ENCODE measurements at places on chromosomes 5 and 9. TPM values are rescaled to one million over a fixed set of nuclear protein-coding genes. Genes with fewer than 3 reads are reported as not detected.

DNA sequence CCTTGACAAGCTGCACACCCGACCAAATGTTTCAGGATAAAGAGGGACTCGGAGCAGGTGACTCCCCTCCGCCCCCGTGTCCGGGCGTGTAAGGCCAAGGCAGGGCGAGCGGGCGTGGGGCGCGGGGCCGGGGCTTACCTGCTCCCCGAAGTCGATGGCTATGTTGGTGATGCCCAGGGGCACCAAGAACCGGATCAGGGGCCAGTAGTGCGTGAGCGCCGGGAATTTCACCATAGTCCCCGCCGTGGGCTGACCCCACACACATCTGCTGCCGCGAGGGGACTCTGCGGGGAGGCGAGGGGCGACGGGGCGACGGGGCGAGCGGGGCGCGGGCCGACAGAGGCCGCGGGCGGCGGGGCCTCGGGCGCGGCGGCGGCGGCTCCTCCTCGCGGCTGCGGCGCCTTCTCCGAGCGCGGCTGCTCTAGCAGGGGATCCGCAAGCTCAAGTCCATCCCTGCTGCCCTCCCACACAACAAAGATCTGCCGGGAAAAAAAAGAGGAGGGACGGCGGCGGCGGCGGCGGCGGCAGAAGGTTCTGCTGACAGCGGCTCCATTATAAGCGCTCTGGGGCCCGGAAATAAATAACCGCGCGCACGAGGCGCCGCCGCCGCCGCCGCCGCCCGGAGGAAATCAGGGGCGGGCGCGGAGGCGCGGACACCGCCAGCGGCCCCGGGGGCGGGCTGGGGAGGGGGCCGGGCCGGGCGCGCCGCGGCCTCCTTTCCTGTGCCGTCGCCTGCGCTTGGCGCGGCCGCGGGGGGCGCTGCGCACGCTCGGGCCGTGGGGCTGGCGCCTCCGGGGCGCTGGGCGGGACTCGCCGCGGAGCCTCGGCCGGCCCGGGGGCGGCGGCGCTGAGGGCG is at the start of gene ANKH:
TSS of gene ANKH (minus strand) at position 565 of the 856 bp plus-strand sequence. CDS start at position 234, 331 bp downstream.
- peak; percentile 38 for DNase-seq
- peaks cover 14% of the 10 kb centered on the region for H3K4me1 ChIP-seq
- no peaks in the 10 kb centered on the region for H3K27me3 ChIP-seq
- no peaks in the 10 kb centered on the region for H3K36me3 ChIP-seq
- peak within 1 kb of the TSS; percentile 94 for H3K27ac ChIP-seq
- H3K4me3 ChIP-seq, result peak within 1 kb of the TSS; percentile 83

- H3K4me3 ChIP-seq, result no peak overlapping the region
- H3K4me1 ChIP-seq, result peaks cover 61% of the 10 kb centered on the region
- H3K27ac ChIP-seq, result peak overlapping the region; percentile 61
- no peak for DNase-seq
- H3K27me3 ChIP-seq, result no peaks in the 10 kb centered on the region
Observed at GRCh38 chr9:92747459-92748232, 17.0 kb downstream of the BICD2 start.

The FGF1 gene
- total RNA-seq, result 0.58 TPM

The PCDHA5 gene
- total RNA-seq, result not detected

DNA sequence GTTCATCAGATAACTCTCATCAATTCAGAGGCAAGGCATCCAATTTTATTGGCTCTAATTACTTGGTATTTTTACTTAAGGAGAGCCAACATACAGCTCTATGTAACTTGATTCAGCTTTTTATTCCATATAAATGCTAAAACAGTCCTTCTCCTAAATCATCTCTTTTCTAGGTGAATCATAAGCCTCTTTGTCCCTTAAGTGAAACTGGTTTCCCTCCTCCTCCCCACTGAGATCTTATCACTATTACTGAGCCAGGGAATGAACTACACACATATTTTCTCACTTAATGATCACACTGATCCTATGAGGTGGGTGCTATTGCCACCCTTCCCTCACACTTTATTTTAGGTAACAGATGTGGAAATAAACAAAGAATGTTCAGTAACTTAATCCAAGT is 1143.8 kb downstream of the MAT2B start:
- no peak overlapping the region for H3K27ac ChIP-seq
- no peaks in the 10 kb centered on the region for H3K4me1 ChIP-seq
- no peak overlapping the region for H3K4me3 ChIP-seq
- H3K36me3 ChIP-seq, result no peaks in the 10 kb centered on the region

The KIAA0825 gene
- total RNA-seq, result 1.2 TPM

GRCh38 chr5:134993161-134993560 is 25.5 kb downstream of the CATSPER3 start:
- H3K4me3 ChIP-seq, result no peak overlapping the region
- H3K36me3 ChIP-seq, result no peaks in the 10 kb centered on the region
- no peaks in the 10 kb centered on the region for H3K4me1 ChIP-seq
- no peak for DNase-seq
- no peak overlapping the region for H3K27ac ChIP-seq
- no peaks in the 10 kb centered on the region for H3K27me3 ChIP-seq

DNA sequence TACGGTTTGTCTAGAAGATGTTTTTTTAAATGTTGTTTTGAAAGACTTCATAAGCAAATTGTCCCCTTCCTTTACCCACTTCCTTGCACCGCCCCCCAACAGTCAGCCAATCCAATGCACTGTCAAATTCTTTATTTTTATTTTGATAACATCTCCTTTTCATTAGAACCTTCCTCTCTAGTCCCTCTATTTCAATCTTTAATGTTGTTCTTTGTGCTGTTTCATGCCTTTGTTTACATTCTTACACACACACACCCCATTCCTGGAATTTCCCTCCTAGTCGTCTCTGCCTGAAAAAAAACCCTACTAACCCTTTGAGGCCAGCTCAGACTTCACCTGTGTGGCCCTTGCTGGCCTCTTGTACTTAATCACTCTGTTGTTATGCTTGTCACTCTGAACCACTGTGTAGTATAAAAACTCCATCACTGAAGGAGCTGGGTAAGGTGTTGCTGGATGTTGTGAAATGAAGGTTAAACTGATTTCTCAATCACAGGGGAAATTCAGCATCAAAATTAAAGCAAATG is 133.4 kb downstream of the UGCG start:
- no peaks in the 10 kb centered on the region for H3K4me1 ChIP-seq
- no peak overlapping the region for H3K27ac ChIP-seq
- no peak for DNase-seq
- H3K4me3 ChIP-seq, result no peak overlapping the region
- H3K27me3 ChIP-seq, result no peaks in the 10 kb centered on the region

The BRIX1 gene
- total RNA-seq, result 15.7 TPM

The MARVELD2 gene
- 2.6 TPM for total RNA-seq

The GARIN3 gene
- not detected for total RNA-seq

GRCh38 chr9:133472753-133473378 is 6.0 kb downstream of the SLC2A6 start:
- H3K27ac ChIP-seq, result no peak overlapping the region
- H3K27me3 ChIP-seq, result no peaks in the 10 kb centered on the region
- no peak for DNase-seq
- H3K4me1 ChIP-seq, result no peaks in the 10 kb centered on the region
- no peaks in the 10 kb centered on the region for H3K36me3 ChIP-seq

DNA sequence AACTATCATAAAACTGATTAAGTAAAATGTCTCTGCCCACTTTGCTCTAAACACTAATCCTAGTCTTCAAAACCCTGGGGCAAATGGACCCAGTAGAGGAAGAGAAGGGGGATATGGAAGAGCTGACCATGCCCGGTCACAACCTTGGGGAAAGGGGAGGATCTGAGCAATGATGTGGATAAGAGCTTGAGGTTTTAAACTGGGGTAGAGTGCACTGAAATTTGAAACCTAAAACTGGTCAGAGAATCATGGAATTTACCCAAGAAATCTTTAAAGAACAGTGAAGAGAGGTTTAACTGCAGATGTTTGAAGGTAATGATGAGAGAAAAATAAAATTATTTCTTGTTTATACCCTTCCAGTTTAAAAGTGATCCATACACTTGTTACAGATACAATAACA is 110.8 kb downstream of the MRPS30 start:
- no peaks in the 10 kb centered on the region for H3K4me1 ChIP-seq
- no peak overlapping the region for H3K27ac ChIP-seq
- no peak for DNase-seq
- H3K4me3 ChIP-seq, result no peak overlapping the region
- H3K36me3 ChIP-seq, result no peaks in the 10 kb centered on the region
- no peaks in the 10 kb centered on the region for H3K27me3 ChIP-seq

- no peaks in the 10 kb centered on the region for H3K27me3 ChIP-seq
- DNase-seq, result peak; percentile 88
- peak overlapping the region; percentile 97 for H3K27ac ChIP-seq
- peaks cover 66% of the 10 kb centered on the region for H3K4me1 ChIP-seq
- no peak overlapping the region for H3K4me3 ChIP-seq
Observed at GRCh38 chr5:38468978-38469706, 87.3 kb downstream of the LIFR start.

GRCh38 chr9:132669319-132669697 is 475 bp downstream of the DDX31 start:
- H3K27me3 ChIP-seq, result no peaks in the 10 kb centered on the region
- H3K36me3 ChIP-seq, result no peaks in the 10 kb centered on the region
- peaks cover 33% of the 10 kb centered on the region for H3K4me1 ChIP-seq
- H3K27ac ChIP-seq, result peak overlapping the region; percentile 96

- H3K27ac ChIP-seq, result no peak overlapping the region
- DNase-seq, result no peak
- no peaks in the 10 kb centered on the region for H3K4me1 ChIP-seq
- H3K36me3 ChIP-seq, result no peaks in the 10 kb centered on the region
- H3K4me3 ChIP-seq, result no peak overlapping the region
- H3K27me3 ChIP-seq, result no peaks in the 10 kb centered on the region
Observed at GRCh38 chr9:88873635-88874034, 117.6 kb upstream of the S1PR3 start.

The TRAF1 gene
- total RNA-seq, result 0.82 TPM

DNA sequence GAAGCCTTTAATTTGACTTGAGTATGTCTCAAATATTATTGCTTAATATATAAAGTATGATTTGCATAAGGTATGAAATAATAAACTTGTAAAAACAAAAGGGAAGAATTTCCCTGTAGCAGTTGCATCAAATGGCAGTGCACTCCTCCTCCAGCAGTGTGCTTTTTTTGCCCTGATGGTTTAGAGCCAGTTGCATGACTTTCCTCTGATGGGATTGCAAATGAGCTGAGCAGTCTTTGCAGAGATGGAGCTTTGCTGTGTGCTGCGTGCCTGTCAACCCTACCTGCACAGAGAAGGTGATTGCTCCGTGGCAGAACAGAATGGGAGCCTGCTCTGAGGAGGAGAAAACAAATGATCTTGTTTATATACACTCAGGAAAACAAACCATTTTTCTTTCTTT is 22.7 kb upstream of the CATSPER3 start:
- H3K4me1 ChIP-seq, result peaks cover 34% of the 10 kb centered on the region
- H3K4me3 ChIP-seq, result no peak overlapping the region
- no peaks in the 10 kb centered on the region for H3K27me3 ChIP-seq
- DNase-seq, result no peak
- H3K36me3 ChIP-seq, result no peaks in the 10 kb centered on the region

GRCh38 chr5:31397926-31398557 is 133.9 kb downstream of the DROSHA start:
- no peak overlapping the region for H3K4me3 ChIP-seq
- no peaks in the 10 kb centered on the region for H3K36me3 ChIP-seq
- H3K27me3 ChIP-seq, result no peaks in the 10 kb centered on the region
- no peak overlapping the region for H3K27ac ChIP-seq
- no peak for DNase-seq
- H3K4me1 ChIP-seq, result no peaks in the 10 kb centered on the region

DNA sequence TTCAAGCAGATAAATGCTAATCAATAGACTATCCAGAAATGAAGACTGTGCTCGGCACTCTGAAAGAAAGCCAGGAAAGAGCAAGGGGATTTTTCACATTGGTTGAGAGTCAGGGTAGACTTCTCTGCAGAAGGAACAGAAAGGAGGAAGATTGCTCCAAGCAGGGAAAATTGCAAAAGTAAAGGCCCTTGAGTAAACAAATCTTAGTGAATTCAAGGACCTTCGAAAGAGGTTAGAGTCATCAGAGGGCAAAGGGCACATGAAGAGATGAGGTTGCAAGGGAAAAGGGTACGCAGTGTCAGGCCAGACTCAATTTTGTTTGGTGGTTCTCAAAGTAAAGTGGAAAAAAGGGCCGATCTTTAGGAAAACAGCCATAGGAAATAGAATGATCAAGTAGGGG is 157.6 kb upstream of the RAI14 start:
- no peaks in the 10 kb centered on the region for H3K36me3 ChIP-seq
- DNase-seq, result no peak
- H3K4me3 ChIP-seq, result no peak overlapping the region
- no peaks in the 10 kb centered on the region for H3K4me1 ChIP-seq
- peaks cover 2% of the 10 kb centered on the region for H3K27me3 ChIP-seq

GRCh38 chr5:133729800-133730199 is 117.5 kb upstream of the FSTL4 start:
- H3K36me3 ChIP-seq, result no peaks in the 10 kb centered on the region
- no peaks in the 10 kb centered on the region for H3K27me3 ChIP-seq
- no peak for DNase-seq
- no peaks in the 10 kb centered on the region for H3K4me1 ChIP-seq
- no peak overlapping the region for H3K27ac ChIP-seq
- H3K4me3 ChIP-seq, result no peak overlapping the region

GRCh38 chr9:85430659-85431338 is 311.0 kb downstream of the AGTPBP1 start:
- no peak overlapping the region for H3K27ac ChIP-seq
- no peaks in the 10 kb centered on the region for H3K4me1 ChIP-seq
- no peak overlapping the region for H3K4me3 ChIP-seq
- H3K27me3 ChIP-seq, result peaks cover 3% of the 10 kb centered on the region
- no peaks in the 10 kb centered on the region for H3K36me3 ChIP-seq
- DNase-seq, result no peak

DNA sequence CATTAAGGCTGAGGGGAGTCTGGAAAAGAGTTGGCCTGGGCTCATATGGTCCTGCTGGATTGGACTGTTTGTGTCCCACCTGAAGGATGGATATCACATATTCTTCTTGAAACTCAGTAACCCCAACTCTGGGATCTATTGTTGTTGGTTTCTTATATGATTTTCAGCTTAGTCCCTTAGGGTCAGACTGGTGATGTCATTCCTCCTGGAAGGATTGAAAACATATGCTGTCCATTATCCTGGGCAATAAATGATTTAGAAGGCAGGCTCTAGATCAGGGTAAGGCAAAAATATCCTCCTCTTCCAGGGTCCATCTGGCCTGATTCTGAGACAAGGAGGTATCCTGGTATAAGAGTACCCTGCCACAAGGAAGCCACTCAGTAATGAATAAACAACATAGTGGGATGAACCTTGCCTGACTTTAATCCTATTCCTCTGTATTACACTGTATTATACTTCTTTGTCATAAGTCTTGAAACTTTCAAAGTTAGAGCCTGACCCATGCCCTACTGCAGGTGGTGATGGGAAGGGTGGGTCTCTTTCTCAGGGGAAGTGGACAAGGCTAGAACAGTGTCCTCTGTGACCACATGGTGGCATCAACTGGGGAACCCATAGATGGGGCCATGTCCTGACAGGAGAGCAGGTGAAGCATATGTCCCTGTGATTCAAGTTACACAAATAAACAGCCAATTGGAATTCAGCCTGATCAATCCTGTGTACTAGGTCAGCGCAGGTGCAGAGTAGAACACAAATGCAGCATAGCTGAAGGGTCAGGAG is 454.4 kb upstream of the TRPC7 start:
- no peaks in the 10 kb centered on the region for H3K36me3 ChIP-seq
- no peaks in the 10 kb centered on the region for H3K27me3 ChIP-seq
- H3K4me3 ChIP-seq, result no peak overlapping the region
- DNase-seq, result no peak
- H3K27ac ChIP-seq, result no peak overlapping the region

The ZNF169 gene
- 1.6 TPM for total RNA-seq

Measured in gastrocnemius medialis (tissue), 4 donors.